ENCODE measurements at places on chromosomes 3 and 15. TPM values are rescaled to one million over a fixed set of nuclear protein-coding genes. Genes with fewer than 3 reads are reported as not detected.
A peak's percentile ranks its signal among the peaks of the same experiment; 100 is the strongest.

IMPG2 gene
- polyA plus RNA-seq, result 0.15 TPM

AHSG gene
- polyA plus RNA-seq, result 568 TPM

GPR149 gene
- polyA plus RNA-seq, result not detected

KCNMB3 gene
- polyA plus RNA-seq, result 3.5 TPM

DNA sequence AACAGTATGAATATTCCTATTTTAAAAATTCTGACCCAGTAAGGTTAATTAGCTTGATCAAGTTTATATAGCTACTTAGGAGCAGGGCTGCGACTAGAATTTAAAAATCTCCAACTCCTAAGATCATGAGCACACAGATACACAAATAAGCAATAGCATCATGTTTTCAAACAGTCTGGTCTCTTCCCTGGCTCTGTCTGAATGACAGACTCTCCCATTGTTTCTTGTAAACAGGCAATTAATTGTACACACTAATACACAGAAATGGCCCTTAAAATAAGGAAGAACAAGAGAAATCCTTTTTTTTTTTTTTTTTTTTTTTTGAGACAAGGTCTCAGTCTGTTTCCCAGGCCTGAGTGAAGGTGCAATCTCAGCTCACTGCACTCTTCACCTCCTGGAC, 1064.4 kb upstream of the CFAP20DC start:
- DNase-seq, result no peak

- no peak for DNase-seq
Observed at GRCh38 chr3:89061259-89061658, 46.2 kb upstream of the EPHA3 start.

- DNase-seq, result peak; percentile 45
Observed at GRCh38 chr15:98599909-98600691, 48.2 kb upstream of the IGF1R start.

DNA sequence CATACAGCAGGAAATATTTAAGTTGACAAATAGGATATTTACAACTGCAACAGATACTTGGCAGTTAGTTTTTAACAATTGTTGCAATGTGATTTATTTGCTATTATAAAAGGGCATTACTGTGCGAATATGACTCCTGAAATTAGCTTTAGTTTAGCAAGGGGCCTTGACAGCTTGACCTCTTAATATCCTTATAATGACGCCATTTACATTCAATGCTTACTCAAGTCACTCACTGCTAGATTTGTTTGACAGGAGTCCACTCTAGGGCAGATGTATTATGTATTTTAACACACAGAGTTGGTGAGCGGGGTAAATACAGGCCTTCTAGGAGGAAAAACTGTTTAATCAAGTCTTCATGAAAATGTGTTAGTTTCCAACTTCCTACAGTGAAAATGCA, 58.1 kb upstream of the C15orf61 start:
- no peak for DNase-seq

DNA sequence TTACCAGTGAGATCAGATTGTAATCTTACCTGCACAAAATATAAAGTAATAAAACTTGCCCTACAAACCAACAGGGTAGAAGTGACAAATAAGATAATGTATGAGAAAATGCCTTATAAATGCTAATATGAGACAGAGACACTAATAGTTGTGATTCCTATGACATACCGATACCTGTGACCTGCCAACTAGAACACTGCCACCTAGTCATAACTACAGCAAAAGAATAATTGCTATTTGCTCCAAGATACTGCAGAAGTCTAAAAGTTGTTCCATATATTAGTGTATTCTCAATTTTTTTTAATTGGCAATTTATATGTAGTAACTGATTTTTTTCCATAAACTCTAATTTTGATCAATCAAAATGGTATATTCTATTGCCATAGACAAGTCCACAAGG, 25.3 kb upstream of the GP5 start:
- DNase-seq, result no peak

DNA sequence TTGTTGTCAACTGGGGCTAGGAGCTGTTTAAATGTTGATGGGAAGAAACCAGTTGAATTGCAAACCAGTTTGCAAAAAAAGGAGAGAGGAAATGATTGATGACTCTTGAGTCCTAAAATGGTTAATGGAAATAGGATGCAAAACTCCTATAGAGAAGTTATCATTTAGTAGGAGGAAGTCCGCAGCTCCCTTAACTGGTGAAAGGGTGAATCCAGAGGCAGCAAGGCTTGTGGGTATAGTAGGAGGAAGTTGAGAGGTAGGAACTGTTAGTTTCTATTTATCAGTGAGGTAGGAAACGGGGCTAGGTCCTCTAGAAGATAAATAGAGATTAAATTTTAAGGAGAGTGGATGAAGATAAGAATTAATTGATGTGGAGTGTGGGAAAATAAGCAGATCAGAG, 15.4 kb downstream of the IREB2 start:
- DNase-seq, result no peak

DNA sequence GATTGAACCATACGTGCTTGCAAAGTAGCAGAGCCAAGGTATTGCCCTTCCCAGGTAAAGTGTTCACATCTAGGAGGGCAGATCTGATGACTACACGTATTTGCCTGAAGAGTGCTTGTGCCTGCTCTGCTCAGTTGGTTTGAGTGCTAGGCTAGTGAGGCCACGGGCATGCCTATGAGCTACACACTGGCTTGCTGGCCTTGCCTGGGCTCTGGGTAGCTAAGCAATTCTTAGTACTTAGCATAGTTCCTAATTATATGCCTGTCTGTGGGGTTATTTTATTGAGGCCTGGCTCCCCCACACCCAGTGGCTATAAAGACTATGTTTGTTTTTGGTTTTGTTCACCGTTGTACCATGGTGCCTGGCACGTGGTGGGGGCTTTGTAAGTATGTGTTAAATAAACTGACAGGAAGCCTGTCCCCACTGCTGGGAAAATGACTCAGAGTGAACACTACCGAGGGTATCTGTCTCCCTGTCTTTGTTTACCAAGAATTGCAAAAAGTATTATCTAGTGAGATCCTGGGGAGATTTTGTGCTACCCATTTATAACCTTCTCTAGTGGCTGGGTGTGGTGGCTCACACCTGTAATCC, 72.1 kb upstream of the ETV5 start:
- no peak for DNase-seq

All from hepatocyte (in vitro differentiated cells).